ENCODE measurements at places on chromosomes 2 and 18.

- no peak for DNase-seq
These were observed 14.4 kb downstream of the PHLPP1 start for GRCh38 chr18:62729487-62730386.

DNA sequence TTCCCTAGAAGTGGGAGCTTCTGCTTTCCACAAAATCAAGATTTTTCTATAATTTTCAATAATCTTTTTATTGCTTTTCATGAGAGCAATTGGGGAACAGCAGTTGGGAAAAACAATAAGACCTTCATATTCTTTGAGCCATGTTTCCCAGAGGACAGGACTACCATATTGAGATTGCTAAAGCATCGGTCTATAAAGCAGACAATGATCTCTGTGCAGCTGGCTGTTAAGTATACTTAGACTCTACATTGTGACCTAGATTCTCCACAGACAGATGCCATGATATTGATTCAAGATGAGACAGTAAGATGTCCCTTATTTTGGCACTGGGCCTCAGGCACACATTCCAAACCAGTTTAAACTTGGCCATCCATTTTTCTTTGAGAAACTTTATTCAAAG lies 1178.7 kb downstream of the SUCLG1 start:
- DNase-seq, result no peak

- no peak for DNase-seq
These were observed 30.3 kb upstream of the LPIN1 start for GRCh38 chr2:11715987-11716652.

- DNase-seq, result no peak
These were observed 218.2 kb downstream of the RBM43 start for GRCh38 chr2:151043484-151043883.

- no peak for DNase-seq
These were observed 77.2 kb downstream of the MDH1 start for GRCh38 chr2:63665846-63666475.

DNA sequence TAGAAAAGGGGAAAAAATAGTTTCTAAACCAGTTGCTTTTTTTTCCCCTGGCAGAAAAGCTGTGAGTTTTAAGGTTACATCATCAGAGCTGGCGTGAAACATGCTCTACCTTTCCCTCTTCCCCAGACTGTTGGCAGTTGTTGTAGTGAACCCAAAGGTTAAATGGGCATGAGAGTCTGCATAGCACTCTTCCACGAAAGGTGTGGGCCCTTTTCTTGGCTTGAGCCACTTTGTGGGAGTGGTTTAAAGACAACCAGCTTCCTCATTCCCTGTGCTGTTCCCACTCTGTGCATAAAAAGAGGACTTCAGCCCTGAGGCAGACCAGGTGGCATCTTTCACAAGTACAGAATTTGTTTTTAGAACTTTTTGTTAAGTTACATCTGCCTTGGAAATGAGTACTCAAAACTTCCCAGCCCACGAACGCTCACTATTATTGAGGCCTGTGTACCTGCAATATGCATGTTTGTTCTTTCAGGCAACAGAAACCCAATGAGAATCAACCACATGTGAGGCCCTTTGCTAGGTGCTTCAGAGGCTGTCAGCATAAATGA lies 243.8 kb downstream of the BABAM2 start:
- DNase-seq, result no peak

GRCh38 chr2:49146401-49146800 lies 7.9 kb downstream of the FSHR start:
- no peak for DNase-seq
